ENCODE measurements at places on chromosomes 1 and 21. TPM values are rescaled to one million over a fixed set of nuclear protein-coding genes. Genes with fewer than 3 reads are reported as not detected.

Gene HTR6
- total RNA-seq: not detected

Gene GORAB
- 12.2 TPM for total RNA-seq

Gene CACNA1S
- not detected for total RNA-seq

Gene FNDC5
- 19.1 TPM for total RNA-seq

Gene C4BPB
- total RNA-seq: not detected

Gene C8A
- total RNA-seq: not detected

Gene TMCO2
- total RNA-seq: 5.5 TPM

Gene LAX1
- total RNA-seq: 0.05 TPM

- no peak for DNase-seq
- H3K36me3 ChIP-seq: no peaks in the 10 kb centered on the region
- no peak overlapping the region for H3K4me3 ChIP-seq
- no peaks in the 10 kb centered on the region for H3K27me3 ChIP-seq
Measured at GRCh38 chr1:64748222-64748621, 3.3 kb downstream of the RAVER2 start.

GRCh38 chr1:203649999-203650836 is 23.6 kb downstream of the ATP2B4 start:
- H3K27ac ChIP-seq: peak overlapping the region; percentile 66
- peak; percentile 53 for DNase-seq
- H3K27me3 ChIP-seq: no peaks in the 10 kb centered on the region
- peaks cover 3% of the 10 kb centered on the region for H3K4me1 ChIP-seq
- peak overlapping the region; percentile 17 for H3K4me3 ChIP-seq

GRCh38 chr1:151619489-151620093 is 7.7 kb downstream of the SNX27 start:
- no peak for DNase-seq
- peak overlapping the region; percentile 56 for H3K27ac ChIP-seq
- H3K4me3 ChIP-seq: no peak overlapping the region
- H3K36me3 ChIP-seq: no peaks in the 10 kb centered on the region

GRCh38 chr1:203663821-203664220 is 37.2 kb downstream of the ATP2B4 start:
- no peaks in the 10 kb centered on the region for H3K36me3 ChIP-seq
- no peaks in the 10 kb centered on the region for H3K4me1 ChIP-seq
- no peak overlapping the region for H3K4me3 ChIP-seq
- H3K27ac ChIP-seq: peak overlapping the region; percentile 6

DNA sequence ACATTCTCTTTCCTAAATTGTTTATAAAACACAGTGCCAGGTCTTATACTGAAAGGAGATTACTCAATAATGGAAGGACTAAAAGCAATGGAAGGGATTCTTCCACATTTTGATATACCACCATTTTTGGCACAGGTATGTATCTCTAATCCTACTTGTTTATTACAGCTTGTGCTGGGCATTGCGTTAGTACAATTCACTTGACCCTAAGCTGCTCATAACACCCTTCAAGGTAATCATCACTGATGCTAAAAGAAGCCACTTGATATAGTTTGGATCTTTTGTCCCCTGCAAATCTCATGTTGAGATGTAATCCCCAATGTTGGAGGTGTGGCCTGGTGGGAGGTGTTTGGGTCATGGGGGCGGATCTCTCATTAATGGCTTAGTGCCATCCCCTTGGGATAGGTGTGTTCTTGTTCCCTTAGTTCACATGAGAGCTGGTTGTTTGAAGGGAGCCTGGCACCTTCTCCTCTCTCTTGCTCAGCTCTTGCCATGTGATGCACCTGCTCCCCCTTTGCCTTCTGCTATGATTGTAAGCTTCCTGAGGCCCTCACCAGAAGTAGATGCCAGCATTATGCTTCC is 71.1 kb downstream of the NIBAN1 start:
- H3K36me3 ChIP-seq: no peaks in the 10 kb centered on the region
- no peak overlapping the region for H3K4me3 ChIP-seq
- H3K27me3 ChIP-seq: no peaks in the 10 kb centered on the region
- no peak overlapping the region for H3K27ac ChIP-seq
- H3K4me1 ChIP-seq: no peaks in the 10 kb centered on the region
- DNase-seq: no peak

All from prostate gland (tissue), 2 donors.